ENCODE measurements at places on chromosomes 7 and 10.

GRCh38 chr10:71427246-71427645 lies 30.5 kb downstream of the CDH23 start:
- no peak for DNase-seq

- no peak for DNase-seq
Observed at GRCh38 chr10:5589011-5589660, 64.4 kb downstream of the CALML3 start.

GRCh38 chr7:117230276-117231046 lies 92.4 kb downstream of the WNT2 start:
- DNase-seq = peak; percentile 67

DNA sequence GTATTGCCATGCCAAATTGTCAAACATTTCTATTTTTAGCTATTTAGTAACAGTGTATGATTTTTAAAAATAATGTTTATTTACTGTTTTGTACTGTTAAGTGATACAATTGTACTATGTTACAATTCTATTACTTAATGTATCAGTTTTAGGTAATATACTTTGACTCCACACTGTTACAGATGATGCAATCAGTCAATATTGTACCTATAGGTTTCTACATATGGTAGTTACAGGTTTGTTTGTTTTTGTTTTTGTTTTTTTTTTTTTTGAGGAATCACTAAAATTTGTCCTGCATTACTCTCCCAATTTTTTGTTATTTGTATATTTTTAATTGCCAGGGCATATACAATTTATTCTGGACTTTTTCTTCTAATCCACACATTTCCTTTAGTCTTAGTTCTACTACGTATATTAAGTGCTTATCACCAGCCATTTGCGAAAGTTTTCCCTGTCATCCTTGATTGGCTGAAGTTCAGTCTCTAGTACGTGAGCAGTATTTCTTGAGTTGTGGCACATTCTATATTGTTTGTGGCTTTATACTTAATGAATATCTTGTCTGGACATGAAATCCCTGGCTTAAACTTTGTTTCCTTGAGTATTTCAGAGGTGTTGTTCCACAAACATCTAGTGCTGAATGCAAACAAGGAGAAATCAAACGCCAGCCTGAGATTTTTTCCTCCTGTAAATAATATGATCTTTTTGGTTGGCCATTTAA lies 114.1 kb downstream of the MAGI2 start:
- no peak for DNase-seq

- no peak for DNase-seq
Observed at GRCh38 chr10:117223693-117224430, 17.1 kb upstream of the SLC18A2 start.

DNA sequence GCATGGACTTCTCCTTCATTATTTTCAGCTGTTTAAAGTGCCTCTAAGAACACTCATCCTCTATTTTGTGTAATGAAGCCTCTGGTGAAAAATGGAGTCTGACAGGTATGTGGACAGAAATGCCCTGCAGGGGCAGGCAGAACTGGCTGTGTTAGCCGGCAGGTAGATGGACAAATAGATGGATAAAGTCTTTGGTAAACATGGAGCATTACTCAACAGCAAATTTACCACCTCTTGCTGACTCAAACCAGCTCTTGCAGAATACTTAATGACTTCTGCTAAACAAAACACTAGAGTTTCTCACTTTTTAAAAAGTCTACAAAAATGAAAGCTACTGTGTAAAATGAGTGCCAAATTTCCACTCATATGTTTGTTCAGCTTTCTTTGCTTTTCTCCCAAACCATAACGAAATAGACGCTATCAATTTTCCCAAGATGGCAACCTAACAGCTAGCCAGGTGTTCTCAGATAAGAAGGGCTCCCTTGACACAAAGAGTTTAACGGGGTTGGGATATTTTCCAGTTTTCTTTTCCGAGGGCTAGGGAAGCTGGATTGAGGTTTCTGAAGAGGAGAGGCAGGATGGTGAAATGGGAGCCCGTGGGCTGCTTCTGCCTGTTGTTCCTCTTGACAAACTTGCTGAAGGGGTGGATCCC lies 71.9 kb upstream of the HABP2 start:
- DNase-seq = no peak

GRCh38 chr7:155702616-155703015 lies 58.2 kb downstream of the RBM33 start:
- no peak for DNase-seq

DNA sequence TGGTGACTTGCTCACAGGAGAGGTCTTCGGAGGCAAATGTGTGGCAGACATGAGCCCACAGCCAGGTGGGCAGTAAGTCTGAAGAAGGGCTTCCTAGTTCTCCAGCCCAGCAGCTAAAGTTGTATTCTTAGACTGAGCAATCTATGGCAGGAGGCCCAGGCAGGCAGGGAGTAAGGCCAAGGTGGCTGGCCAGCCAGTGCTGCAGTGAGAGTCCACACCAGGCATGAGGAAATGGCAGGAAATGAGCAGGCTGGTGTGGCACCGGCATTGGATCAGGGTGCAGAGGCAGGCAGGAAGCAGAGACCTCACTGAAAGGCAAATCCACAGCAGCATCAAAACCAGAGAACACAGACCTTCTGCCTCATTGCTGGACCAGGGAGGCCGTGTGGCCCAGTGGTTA lies 84.6 kb upstream of the PDE1C start:
- DNase-seq = no peak

DNA sequence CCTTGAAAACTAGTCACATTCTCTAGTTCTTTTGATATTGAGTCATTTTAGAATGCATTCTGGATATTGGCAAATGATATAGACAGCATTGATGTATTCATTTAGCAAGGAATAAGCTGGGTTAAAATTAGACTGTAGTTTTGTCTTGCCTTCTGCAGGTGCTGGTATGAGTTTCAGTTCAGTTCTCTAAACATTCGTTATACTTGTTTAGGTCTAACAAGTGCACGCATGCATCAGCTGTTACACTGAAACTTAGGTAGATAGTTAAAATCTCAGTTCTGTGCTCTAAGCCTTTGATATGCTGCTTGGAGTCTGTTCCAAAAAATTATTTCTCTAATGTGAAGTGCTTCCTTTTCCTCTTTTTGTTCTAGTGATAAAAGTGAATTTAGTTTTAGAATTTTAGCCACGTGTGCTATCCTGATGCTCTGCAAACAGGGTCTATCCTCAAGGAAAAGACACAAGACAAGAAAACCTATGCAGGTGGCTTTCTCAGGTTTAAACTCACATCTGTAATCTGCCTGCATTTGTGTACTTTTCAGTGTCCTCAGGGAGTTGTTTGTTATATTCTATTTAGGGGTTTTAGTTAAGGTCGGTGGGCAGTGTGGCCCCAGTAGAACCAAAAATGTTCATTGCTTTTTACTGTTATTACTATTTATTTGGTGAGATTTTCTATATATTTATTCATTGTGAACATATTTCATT lies 409.0 kb downstream of the CDC14C start:
- no peak for DNase-seq

DNA sequence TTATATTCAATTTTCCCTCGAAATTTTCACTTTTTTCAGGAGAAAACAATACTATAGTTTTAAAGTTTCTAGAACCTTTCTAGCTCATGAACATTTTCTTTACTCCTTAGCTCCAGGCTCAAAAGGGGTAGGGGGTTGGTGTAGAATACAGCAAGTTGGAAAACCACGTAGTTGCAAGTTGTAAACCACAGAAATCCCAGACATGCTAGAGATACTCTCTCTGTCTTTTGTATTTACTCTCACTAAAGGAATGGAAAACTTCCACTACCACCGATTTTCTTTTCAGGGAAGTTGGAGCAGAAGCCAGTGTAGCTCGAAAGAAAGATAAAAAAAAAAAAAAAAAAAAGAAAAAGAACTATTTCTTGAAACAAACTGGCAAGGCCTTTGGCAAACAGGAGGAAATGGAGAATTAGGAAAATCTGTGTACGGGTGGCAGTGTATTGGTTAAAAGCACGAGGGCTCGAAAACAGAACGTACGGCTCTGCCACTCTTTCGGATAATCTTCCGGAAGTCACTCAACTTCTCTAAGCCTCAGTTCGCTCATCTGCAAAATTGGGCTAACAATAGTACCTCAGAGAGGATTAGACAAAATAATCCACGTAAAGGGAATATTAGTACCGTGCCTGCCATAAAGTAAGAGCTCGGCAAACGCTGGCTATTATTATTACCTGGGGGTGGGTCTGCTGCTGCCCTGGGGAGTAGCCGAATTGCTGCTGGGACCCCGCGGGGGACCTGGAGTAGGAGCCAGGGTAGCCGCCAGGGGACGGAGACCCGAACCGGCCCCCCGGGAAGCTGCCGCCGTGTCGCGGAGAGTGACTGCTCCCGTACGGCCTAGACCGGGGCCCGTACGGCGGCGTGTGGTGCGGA lies 628 bp downstream of the MPLKIP start:
- peak; percentile 63 for DNase-seq

DNA sequence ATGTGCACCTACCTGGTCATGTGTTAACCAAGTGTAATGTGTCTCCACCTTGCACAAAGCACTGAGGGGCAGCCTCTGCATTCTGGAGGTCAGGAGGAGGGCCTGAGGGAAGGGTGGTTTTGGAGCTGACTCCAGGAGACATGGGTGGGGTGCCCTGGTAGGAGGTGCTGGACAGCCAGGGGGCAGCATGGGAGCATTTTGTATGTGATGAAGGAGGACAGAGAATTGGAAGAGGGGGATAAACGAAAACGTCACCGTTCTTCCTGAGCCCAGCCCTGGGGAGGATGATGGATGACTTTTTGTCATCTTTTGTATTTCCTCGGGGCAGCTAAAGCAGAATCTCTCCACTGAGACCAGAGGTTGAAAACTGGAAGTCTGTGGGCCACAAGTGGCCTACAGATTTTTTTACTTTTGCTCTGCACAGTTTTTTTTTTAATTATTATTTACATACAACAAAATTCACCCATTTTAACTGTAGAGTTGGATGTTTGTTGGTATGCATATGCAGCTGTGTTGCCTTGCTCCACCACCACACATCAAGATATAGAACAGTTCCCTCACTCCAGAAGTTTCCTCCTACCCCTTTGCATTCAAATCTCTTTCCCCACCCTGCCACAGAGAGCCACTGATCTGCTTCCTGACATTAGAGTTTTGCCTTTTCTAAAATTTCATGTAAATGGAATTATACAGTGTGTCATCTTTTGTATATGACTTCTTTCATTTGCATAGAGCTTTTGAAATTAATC lies 242.5 kb downstream of the VTI1A start:
- peak; percentile 44 for DNase-seq

- peak; percentile 7 for DNase-seq
Observed at GRCh38 chr7:156765901-156766656, 125.5 kb downstream of the RNF32 start.

GRCh38 chr7:47497367-47498096 lies 84.4 kb downstream of the TNS3 start:
- DNase-seq = peak; percentile 57

GRCh38 chr10:130757821-130758489 lies 553.6 kb downstream of the TCERG1L start:
- DNase-seq = no peak

DNA sequence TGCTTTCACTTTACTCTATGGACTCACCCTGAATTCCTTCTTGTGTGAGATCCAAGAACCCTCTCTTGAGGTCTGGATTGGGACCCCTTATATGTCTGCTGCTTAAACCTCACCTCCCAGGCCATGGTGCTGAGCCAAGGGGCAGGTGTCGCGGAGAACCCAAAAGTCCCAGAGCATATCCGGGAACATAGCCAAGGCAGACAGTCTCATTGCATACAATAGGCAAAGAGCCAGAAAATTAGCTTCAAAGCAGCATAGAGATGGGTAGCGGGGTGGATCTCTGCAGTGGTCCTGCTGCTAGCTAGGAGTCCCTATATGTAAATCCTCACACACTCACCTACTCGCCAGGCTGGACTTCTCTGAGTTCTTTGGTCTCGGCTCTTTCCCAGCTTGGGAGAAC lies 5.5 kb downstream of the CCL24 start:
- DNase-seq = no peak

DNA sequence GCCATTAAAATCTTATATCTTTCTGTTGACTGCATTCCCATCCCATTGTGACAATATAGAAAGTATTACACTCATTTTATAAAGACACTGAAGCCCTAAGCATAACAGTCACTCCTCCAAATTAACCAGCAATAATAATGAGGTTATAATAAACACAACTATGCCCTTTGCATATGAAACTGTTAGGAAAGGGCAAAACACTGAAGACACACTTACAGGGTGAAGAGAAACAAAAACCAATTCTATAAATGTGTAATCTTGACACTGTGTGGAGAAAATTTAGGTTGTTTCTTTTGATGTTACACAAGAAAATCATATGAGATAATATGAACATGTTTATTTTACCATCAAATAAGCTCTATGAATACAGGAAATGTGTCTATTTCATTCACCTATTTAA lies 14.0 kb upstream of the GPR37 start:
- no peak for DNase-seq

DNA sequence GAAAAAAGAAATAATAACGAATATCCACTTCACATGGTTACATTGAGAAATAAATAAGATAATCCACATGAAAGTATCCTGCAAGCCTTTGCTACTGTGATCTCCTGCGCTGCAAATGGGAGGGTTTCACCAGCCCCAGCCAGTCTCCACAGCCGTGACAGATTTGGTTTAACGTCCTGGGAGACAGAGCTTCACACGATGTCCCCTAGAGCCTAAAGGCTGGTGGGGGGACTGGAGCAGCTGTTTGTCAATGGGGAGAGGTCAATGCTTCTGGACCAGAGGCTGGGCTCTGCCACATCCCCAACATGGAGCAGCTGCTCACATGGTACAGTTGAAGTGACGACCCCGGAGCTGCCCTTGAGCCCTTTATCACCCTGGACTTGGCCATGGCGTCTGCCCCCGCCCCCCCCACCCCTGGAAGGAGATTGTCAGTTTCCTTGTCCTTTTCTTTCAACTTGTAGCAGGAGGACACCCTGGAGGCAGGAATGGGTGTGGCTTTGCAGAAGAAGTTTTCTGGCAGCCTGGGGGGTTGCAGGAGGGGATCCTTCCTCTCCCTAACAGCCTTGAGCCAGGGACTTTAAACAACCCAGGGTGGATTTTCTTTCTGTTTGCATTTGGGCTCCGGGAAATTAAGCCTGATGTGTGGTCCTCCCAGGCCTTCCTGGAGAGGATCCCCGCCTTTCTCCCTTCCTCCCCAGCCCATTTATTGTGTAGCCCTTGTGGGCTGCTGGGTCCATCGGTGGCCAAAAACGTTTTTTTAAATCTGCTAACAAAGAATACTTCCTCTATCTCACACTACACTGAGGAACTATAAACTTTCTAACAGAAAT lies 37.0 kb upstream of the MXI1 start:
- no peak for DNase-seq

DNA sequence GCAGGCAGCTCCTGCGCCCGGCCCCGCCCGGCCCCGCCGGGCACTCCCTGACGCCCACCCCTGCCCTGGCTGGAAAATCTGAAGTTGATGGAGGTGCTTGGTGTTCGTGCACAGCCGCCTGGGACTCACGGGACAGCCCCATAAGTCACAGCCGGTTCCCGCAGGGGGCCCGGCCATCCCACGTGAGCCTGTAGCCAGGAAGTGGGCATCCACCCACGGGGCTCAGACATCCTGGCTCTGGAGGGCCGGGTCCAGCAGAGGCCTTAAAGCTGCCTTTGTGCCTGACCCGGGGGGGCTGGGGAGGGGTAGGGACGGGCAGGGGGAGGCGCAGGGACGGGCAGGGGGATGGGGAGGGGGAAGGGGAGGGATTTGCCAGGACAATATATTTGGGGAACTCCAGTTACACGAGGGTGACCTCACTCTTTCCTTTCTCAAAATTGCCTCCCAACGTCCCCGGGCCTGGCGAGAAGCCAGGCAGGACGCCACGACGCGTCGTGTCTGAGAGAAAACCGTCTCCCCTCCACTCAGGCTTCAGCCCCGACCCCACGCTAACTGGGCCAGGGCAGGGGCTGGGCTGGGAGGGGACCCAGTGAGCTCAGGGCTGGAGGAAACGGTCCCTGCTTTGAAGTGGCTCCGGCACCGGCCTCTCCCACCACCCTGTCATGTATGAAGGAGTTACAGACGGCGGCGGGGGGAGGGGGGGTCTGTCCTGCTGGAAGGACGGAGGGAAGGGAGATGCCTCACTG lies 82.1 kb upstream of the PDGFA start:
- DNase-seq = peak; percentile 76
